ENCODE measurements at places on chromosomes 4 and X.
A peak's percentile ranks its signal among the peaks of the same experiment; 100 is the strongest.

DNA sequence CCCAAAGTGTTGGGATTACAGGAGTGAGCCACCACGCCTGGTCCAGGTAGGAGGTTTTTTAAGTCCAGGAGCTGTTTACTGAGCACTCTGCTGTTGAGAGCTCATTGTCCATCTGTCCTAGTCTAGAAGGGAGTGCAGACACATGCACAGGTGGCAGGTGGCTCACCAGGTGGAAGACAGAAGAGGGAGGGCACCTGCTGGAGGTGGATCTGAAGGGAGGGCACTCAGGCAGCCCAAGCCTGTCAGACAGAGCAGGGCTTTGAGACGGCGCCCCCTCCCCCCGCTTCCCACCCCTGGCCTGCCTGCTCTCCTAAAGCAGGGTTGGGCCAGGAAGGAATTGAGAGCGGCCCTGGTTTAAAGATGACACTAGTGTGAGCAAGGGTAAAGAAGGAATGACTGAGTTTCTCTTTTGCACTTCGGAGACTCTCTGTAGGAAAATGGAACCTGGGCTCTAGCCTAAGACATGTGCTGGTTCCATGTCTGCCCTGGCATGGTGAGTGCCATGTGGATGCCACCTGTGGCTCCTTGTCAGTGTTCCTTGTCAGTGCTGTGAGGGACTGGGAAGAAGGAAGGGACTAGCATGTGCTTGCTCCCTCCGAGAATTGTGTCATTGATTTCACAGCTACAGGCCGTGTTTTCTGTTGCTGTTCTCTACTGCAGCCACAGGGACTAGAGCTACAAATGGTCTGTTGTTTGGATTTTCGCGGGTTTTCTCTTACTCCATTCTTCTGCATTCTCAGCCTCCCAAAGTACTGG, 108.6 kb downstream of the TNIP2 start:
- DNase-seq = no peak

GRCh38 chr4:34718576-34719245, 1525.6 kb downstream of the ARAP2 start:
- DNase-seq = no peak

GRCh38 chrX:109299091-109299490, 182.8 kb downstream of the GUCY2F start:
- no peak for DNase-seq

- DNase-seq = no peak
Observed at GRCh38 chr4:132195176-132195575, 953.9 kb upstream of the PCDH10 start.

GRCh38 chr4:136036744-136037143, 1495.5 kb downstream of the PCDH18 start:
- DNase-seq = peak; percentile 25

DNA sequence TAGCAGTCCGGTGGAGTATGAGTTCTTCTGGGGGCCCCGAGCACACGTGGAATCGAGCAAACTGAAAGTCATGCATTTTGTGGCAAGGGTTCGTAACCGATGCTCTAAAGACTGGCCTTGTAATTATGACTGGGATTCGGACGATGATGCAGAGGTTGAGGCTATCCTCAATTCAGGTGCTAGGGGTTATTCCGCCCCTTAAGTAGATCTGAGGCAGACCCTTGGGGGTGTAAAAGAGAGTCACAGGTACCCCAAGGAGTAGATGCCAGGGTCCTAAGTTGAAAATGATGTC, 852 bp downstream of the MAGEH1 start:
- DNase-seq = no peak
